PC-3 (cell line): ENCODE measurements at places on chromosomes 2 and 18.

GRCh38 chr2:206526416-206526815 is 83.1 kb downstream of the ADAM23 start:
- DNase-seq: no peak

DNA sequence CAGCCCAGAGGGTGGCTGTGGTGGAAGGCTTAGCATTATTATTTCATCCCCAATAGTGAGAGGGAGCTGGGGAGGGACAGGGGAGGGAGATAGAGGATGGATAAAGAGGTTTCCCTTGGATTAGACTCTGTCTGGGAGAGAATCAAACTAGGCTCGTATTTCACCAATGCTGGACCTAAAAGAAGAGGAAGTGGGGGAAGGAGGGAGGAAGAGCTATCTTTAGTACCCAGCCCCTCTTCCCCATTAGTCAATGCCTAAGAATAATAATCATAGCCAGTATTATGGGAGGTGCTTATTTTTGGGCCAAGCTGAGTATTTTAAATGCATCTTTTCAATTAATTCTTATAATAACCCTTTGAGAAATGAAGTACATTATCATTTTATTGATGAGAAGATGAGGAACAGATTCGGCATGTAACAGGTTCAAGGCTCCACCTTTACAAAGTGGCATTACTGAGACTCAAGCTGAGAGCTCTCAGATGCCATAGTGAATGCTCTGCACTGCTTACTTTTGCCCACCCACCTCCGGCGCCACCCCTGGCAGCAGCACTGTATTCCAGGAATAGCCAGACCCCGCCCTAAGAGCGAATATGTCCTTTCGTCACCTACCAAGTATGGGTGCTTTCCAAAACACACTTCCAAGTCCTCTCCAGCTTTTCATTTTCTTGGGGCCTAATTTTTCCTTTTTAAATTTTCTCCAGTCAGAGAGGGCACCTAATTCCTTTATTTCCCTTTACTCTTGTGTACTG is 21.0 kb downstream of the PAX8 start:
- DNase-seq: no peak

- peak; percentile 2 for DNase-seq
Measured at GRCh38 chr18:48490641-48491293, 48.1 kb upstream of the CTIF start.

DNA sequence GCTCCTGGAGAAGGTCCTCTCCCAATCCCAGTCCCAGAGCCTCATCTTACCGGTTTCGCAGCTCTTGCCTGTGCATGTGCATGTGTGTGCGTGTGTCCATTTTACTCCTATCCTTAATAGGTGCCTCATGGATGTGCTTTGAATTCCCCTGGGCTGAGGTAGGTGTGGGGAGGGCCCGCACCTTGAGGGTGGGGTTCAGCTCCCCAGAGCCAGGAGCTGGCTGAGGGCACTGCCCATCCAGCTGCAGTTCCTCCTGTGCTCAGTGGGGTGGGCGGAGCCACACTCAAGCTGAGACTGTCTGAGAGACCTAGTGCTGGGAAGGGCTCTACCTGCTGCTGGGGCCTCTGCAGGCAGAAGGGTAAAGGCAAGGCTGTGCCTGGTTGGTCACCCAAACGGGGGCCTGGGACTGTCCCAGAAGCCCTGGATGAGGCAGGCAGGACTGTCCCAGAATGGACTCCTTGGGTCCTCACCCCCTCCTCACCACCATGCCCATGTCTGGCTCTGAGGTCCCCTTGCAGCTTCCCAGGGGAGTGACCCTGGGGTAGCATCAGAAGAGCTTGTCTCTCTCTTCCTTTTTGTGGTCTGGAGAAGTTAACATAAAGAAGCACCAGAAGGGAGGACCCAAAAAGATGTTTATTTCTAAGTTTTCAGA is 8.9 kb downstream of the GDF7 start:
- peak; percentile 39 for DNase-seq

DNA sequence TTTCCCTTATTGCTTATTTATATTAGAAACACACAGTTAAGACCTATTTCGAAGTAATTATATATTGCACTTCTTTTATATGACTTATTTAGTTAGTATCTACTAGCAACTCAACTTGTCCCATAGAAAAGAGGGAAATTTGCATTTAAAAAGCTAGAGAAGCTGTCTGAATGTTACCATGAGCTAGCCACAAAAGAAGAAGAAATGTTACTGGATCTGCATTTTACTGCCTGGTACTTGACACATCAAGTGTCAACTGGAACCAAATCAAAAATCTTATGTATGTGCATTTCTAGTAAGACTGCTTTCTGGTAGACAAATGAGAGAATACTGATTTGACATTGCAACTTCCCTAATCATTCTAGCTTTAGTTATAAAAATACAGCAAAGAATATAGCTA is 424.6 kb upstream of the VRK2 start:
- DNase-seq: no peak

- DNase-seq: no peak
Measured at GRCh38 chr2:1125633-1126370, 175.2 kb downstream of the SNTG2 start.

GRCh38 chr2:67256892-67257291 is 140.2 kb upstream of the ETAA1 start:
- peak; percentile 81 for DNase-seq

DNA sequence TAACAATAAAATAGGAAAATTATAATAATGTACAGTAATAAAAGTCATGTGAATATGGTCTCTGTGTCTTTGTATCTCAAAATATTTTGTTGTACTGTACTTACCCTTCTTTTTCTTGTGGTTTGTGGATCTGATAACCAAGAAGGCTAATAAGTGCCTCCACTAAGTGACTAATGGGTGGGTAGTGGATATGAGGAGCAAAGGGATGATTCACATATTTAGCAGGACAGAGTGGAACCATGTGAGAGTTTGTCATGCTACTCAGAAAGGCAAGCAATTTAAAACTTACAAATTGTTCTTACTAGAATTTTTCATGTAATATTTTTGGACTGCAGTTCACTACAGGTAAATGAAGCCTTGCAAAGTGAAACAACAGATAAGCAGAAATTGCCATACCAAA is 1241.2 kb upstream of the CDH2 start:
- peak; percentile 69 for DNase-seq
